ENCODE measurements at places on chromosomes 2 and 18. TPM values are rescaled to one million over a fixed set of nuclear protein-coding genes. Genes with fewer than 3 reads are reported as not detected.
A peak's percentile ranks its signal among the peaks of the same experiment; 100 is the strongest.

Gene IKZF2
- 4.4 TPM for total RNA-seq

GRCh38 chr2:75428646-75429443, 131.9 kb downstream of the EVA1A start:
- no peak for DNase-seq

DNA sequence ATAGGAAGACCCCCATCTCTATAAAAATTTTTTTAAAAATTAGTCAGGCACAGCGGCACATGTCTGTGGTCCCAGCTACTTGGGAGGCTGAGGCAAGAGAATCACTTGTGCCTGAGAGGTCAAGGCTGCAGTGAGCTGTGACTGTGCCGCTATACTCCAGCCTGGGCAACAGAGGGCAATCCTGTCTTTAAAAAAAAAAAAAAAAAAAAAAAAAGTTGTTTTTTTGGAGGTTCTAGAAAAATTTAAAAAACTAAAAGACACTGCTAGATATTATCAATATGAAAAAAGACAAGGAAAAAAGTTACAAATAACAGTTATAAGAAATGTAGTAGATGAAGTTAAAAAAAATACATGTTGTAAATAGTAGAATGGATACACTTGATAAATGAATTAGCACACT, 56.1 kb upstream of the C2orf15 start:
- DNase-seq = no peak

DNA sequence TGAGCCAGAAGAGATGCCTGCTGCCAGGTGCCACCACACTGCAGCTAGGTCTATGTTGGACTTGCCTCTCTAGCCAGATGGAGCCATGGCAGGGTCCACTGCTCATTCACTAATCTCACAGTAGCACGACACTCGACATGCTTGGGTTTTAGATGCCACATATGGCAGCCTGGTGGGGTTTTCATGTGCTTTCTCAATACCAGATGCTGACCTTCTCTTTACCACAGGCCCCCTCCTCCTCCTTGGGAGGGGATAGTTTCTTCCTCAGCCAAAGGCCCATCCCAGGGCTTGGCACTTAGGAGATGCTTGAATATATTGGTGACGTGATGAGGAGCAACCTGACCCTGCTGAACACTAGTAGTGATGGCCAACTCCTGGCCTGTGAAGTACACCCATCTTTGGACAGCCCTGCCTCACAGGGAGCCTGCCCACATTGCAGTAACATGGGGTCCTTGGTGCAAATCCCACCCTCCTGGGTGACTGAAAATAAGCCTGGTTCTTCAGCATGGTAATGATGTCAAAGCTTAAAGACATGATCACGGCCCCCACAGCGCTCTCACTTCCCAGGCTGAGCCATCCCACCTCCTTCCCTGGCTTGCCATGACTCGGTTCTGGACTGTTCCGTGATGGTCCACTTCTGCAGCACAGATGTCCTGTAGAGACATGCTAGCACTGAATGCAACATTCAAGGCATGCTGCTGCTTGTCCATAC, 227.5 kb downstream of the SH3RF3 start:
- peak; percentile 6 for DNase-seq

DNA sequence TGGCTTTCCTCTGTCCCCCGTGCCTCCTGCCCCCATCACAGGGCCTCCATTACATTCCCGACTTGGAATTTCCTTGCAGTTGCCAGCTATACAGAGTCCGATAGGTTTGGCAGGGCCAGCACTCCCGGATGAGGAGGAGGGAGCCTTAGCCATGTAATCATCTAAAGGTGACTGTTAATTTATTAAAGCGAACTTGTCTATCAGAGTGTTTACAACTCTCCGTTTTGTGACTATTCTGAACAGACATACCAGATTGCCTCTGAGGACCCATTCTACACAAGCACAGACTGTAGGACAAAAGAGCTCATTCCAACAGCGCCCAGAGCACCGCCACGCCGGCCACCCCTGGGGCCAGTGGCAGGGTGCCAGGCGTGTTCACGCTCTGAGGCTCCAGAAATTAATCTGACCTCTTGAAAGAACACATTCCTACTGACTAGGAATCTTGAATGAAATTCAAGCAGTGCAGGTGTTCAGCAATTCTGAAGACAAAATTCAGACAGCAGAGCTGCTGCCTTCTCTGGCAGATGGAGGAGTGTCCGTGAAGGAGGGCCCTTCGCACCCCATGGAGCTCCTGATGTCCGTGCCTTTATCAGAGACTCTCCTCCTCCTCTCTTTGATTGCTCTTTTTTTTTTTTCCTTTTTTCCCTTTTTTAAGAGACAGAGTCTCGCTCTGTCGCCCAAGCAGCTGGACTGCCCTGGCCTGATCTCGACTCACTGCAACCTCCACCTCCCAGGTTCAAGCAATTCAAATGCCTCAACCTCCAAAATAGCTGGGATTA, 58.1 kb upstream of the RALBP1 start:
- DNase-seq = peak; percentile 82

Gene MFF
- total RNA-seq = 55.6 TPM

DNA sequence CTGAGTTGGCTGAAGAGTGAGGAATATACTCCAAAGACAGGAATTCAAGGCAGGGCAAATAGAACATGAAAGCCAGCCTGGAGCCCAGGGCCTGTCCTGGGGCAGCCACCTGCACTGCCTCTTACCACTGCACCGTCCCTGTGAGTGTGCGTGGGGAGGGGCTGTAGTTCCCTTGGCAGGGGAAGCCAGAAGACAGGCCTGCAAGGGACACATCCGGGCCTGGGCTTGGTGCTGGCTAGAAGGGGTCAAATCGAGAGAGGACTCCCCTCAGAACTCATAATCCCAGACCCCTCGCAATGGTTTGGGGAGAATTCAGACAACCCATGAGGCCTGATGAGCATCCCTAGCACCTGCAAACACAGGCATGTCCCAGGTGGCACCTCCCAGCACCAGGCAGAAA, 87.0 kb downstream of the HDAC4 start:
- no peak for DNase-seq

- peak; percentile 19 for DNase-seq
Measured at GRCh38 chr2:237012577-237013267, 73.0 kb upstream of the COPS8 start.

DNA sequence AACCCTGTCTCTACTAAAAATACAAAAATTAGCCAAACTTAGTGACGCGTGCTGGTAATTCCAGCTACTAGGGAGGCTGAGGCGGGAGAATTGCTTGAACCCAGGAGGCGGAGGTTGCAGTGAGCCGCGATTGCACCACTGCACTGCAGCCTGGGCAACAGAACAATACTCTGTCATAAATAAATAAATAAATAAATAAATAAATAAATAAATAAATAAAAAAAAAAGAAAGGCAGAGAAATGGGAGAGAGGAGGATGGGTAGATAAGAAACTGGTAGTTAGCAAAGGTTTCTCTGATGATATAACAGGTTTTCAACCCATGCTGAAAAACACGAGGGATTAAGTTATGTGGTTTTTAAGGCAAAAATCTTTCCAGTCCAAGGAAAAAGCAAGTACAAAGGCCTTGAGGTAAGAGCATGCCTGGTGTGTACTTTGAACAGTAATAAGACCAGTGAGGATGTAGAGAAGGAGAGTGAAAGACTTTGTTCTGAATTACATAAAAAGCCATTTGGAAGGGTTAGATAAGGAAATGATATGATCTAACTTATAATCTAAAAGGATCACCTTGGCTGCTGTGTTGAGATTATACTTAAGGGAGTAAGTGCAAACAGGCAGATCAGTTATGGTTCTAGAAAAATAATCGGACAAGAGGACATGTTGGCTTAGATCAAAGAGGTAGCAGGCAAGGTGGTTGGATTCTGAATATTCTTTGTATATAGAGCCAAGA, 159.3 kb downstream of the PTH2R start:
- no peak for DNase-seq

DNA sequence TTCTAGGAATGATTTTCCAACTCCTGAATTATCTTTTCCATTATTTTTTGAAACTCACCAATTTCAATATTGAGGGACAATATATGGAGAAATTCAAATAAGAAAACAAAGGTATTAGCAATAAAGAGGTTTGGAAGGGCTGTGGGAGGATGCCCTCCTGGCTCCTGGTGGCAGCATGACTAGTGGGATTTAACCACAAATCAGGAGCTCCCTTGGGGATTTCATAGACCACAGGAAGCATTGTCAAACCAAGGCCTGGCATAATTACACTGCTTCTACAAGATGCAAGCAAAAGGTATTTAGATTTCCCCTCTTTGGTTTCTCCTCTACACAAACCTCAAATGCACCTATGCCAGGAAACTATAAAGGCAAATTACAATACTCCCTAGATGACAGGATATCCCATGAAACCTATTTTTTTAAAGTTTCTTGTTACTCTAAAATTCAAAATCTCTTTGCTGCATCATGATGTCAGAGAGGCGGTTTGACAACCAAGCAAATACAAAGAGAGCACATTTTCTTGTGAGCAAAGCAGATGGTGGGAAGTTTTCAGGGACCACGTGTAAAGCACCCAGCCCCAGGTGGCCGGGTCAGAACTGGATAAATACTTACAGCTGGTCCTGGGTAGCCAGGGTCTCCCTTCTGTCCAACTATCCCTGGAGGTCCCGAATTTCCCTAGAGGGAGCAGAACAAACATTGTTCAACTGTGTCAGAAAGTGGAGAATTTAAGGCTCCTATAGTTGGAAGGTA, 67.9 kb downstream of the COL6A3 start:
- DNase-seq = no peak

Gene GKN1
- not detected for total RNA-seq

DNA sequence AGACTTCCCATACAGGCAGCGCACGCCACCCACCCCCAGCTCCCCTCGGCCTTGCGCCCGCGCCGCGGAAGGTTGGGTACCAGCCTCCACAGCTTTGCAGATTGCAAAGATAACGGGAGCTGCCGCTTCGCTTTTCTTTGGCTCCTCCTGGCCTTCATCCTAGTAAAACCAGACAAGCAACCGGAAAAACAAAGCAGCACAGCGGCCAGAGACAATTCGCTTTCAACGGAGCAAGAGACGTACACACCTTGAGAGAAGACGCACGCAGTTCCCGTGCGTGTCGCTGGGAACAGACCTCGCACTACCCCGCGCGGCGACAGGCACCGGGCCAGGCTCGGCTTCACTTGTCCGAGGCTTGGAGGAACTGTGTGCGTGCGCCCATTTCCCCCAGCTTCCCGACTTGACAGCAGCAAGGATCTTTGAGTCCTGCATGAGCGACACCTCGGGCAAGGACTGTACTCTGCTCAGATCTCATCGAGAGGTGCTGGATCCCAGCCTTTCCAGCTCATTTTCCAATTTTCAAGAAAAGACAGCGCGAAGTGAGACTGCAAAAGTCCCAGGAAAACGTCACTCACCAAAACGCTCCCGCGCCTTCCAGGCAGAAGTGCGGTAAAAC, 964 bp downstream of the ZBTB7C start:
- DNase-seq = no peak

Gene FAM228A
- 0.69 TPM for total RNA-seq

DNA sequence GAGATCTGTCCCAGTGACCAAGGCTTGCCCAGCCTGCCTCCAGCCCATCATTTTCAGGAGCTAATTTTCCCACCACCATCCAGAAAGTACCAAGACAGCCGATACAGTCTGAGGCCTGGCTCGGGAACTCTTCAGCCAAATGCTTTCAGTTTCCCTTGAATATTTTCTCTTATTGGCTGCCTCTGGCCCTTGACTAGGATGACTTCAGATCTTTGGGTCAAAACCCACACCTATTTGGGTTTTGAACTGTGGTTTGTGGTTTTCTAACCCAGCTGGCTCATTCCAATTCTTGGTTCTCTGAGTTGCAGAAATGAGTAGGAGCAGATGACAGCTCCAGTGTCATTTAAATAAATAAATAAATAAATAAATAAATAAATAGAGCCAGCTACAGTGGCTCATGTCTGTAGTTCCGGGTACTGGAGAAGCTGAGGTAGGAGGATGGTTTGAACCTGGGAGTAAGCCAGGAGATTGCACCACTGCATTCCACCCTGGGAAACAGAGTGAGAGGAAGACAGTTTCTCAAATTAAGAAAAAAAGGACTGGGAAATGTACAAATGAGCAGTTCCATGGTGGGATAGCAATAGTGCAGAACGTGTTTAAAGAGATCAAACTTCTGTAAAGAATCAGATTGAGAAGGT, 465.0 kb upstream of the SOX11 start:
- no peak for DNase-seq

- no peak for DNase-seq
Measured at GRCh38 chr2:202442882-202443281, 66.8 kb downstream of the BMPR2 start.

Gene TIMM21
- total RNA-seq = 22.3 TPM

GRCh38 chr18:26487437-26487836, 60.9 kb downstream of the KCTD1 start:
- DNase-seq = no peak

DNA sequence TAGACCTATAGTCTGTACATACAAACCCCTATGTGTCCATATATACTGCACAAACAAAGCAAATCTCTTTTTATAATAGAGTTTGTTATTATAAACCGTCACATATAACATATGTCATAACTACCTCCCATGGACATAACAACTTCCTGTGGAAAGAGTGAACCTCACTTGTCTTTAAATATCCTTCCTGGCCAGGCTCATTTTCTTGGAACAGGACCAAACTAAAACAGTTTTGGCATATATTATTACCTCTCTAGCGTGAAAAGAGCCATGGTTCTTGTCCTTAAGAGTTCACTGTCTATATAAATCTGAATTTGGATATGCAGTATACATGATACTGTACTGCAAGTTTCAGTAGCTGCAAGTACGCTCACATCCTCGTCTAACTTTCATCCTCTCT, 28.3 kb upstream of the DNAJC27 start:
- no peak for DNase-seq

DNA sequence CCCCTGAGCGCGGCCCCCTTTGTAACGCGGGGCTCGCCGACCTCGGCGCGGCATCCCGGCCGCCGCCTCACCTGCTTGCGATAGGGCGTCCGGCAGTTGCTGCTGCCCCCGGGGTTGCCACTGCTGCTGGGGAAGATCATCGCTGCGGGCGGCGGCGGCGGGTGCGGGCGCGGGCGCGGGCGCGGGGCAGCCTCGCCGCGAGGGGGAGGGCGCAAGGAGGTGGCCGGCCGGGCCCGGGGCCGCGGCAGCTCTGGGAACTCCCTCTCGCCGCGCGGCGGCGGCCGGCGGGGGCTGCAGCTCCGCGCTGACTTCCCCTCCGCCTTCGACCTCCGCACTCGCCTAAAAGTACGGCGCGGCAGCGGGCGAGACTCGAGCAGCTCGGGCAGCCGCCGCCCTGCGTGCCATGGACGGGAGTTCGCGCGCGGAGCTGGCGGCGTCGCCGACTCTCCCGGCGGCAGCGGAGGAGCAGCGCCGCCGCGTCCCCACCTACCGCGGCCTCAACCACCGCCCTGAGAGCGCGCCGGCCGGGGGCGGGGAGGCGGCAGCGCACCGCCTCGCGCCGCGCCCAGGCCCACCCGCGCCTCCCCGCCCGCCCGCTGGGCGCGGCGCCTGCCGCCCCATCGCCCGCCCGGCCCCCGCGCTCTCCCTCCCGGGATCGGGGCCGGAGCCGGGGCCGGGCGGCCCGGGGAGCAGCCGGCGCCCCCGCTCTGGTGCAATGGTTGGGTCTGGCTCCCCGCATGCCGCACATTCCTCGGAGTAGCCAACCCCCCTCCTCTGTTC, 86.0 kb downstream of the RBMS1 start:
- peak; percentile 54 for DNase-seq

GRCh38 chr2:101003278-101003775, 1.2 kb downstream of the RPL31 start:
- DNase-seq = no peak

GRCh38 chr2:20071397-20072383, 20.3 kb upstream of the LAPTM4A start:
- DNase-seq = peak; percentile 97

GRCh38 chr2:128376241-128377041, 57.8 kb upstream of the HS6ST1 start:
- no peak for DNase-seq

GRCh38 chr2:204948024-204948763, 402.9 kb downstream of the PARD3B start:
- no peak for DNase-seq
